Stimulated activated CD8-positive, alpha-beta memory T cell treated with anti-CD3 and anti-CD28 coated beads, Interleukin-4, amount 100 ng/mL, for 48 hours (primary cell): ENCODE measurements at places on chromosomes 3 and 15.

- no peak for DNase-seq
Observed at GRCh38 chr15:58525991-58526421, 94.2 kb downstream of the LIPC start.

GRCh38 chr3:61928776-61929314 is 367.5 kb downstream of the PTPRG start:
- DNase-seq = no peak

- peak; percentile 61 for DNase-seq
Observed at GRCh38 chr15:40928821-40929659, at the start of gene DLL4. Gene DLL4 (plus strand): TSS chr15:40929340. CDS start chr15:40929669, 329 bp downstream.

DNA sequence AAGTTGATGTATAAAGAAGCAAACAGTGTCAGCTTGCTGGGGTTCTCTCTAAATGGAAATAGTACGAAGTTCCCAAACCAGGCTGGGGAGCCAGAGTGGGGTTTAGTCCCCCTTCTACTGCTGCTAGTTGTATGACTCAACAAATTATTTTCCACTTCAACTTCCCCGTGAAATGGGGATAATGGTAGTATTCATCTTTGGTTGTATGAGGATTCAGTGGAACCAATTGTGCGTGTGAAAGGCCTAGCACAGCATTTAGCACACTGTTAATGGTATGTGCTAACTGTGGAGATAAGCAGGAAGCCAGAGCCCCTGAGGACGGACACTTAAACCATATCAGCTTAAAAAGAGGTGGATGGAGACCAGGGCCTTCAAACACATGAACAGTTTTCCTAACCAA is 4.2 kb downstream of the SORD start:
- DNase-seq = no peak

DNA sequence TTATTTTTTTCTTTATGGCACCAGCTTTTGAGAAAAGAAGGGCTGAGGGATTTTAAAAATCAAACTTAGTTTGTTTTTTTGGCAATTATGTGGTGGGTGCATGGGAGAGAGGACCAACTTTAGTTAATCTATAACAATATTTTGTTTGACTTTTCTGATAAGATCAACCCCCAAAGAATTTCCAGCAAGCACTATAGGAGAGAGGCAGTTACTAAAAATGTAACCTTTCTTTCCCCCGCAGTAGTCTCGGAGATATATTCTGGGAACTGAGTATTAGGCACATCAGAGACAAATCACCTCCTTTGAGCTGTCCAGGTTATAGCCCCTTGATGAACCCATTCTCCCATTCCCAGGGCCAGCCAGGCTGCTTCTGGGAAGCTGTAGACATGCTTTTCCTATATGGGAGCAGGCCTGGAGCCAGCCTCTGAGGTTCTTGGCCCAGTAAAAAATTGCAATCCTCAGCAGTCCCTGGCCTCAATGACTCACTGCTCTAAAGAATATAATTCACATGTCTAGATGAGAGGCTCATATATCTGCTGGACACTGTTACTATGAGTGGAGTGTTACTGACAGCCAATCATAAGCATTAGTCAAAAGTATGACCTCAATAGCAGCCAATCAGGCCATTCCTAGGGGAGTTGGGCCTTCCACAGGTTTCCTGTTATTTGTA is 138.3 kb upstream of the AGBL1 start:
- DNase-seq = no peak

- DNase-seq = no peak
Observed at GRCh38 chr3:196506687-196507086, 3.1 kb upstream of the RNF168 start.

- no peak for DNase-seq
Observed at GRCh38 chr3:160078533-160078932, 89.9 kb downstream of the IL12A start.

- DNase-seq = no peak
Observed at GRCh38 chr3:181955566-181955965, 243.8 kb downstream of the SOX2 start.

- DNase-seq = no peak
Observed at GRCh38 chr3:44208568-44208967, 33.1 kb upstream of the TOPAZ1 start.
